ENCODE measurements at places on chromosomes 11 and 22. TPM values are rescaled to one million over a fixed set of nuclear protein-coding genes. Genes with fewer than 3 reads are reported as not detected.
A peak's percentile ranks its signal among the peaks of the same experiment; 100 is the strongest.

GRCh38 chr11:33699515-33700062, 1.0 kb downstream of the C11orf91 start:
- H3K4me3 ChIP-seq = peak overlapping the region; percentile 82
- no peaks in the 10 kb centered on the region for H3K27me3 ChIP-seq
- DNase-seq = no peak
- H3K4me1 ChIP-seq = peaks cover 62% of the 10 kb centered on the region

- H3K36me3 ChIP-seq = no peaks in the 10 kb centered on the region
- no peak for DNase-seq
- no peak overlapping the region for H3K4me3 ChIP-seq
- H3K27me3 ChIP-seq = no peaks in the 10 kb centered on the region
- no peaks in the 10 kb centered on the region for H3K4me1 ChIP-seq
- no peak overlapping the region for H3K27ac ChIP-seq
Observed at GRCh38 chr11:79013509-79013908, 427.3 kb downstream of the TENM4 start.

DNA sequence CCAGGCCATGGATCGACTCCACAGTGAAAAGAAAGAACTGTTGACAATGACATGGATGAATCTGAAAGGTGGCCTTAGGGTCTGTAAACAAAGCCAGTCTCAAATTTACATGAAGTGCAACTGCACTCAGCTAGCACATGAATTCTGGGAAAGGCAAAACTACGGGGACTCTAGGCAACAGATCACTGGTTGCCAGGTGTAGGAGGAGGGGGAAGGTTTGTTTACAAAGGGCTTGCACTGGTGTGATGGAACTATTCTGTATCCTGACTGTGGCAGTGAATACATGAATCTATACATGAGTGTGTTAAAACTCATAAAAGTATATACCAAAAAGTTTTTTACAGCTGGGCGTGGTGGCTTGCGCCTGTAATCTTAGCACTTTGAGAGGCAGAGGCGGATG, 27.3 kb downstream of the ALX4 start:
- H3K27ac ChIP-seq = no peak overlapping the region
- H3K27me3 ChIP-seq = peaks cover 19% of the 10 kb centered on the region
- H3K36me3 ChIP-seq = no peaks in the 10 kb centered on the region
- H3K4me1 ChIP-seq = peaks cover 8% of the 10 kb centered on the region
- no peak for DNase-seq
- H3K4me3 ChIP-seq = no peak overlapping the region

DNA sequence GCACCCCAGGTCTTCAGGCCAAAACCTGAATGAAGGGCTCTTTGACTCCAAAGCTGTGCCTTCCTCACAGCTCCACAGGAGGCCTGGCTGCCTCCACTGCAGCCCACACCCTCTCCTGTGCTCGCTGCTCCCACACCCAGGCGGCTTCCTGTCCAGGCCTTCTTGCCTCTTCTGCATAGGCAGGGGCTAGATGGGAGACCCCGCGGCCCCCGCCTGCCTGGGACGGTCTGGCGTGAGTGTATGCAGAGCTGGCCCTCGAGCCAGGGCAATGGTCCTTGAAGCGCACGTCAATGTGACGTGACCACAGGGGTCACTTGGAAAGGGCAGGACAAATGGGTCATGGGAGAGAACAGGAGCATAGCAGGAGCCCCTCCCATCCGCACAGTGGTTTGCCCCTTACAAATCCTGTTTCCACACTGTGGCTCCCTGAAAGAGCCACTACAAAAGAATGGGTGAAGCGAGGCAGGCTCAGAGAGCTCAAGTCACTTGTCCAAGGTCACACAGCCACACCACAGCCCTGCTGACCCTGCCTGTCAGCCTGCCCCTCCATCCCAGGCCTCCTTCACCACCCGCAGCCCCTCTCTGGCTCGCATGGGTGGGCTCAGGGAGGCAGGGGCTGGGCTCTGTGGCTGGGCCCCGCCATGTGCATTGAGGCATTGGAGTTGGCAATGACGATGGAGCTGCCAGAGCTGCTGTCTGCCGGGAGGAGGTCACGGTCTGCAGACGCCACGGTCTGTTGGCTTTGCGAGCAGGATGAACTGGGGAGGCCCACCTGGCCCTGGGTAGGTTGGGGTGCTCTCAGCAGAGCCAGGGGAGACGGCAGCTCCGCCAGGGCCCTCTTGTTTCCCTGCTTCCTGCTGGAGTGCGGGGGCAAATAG, 71.2 kb upstream of the WNT11 start:
- DNase-seq = no peak
- H3K27me3 ChIP-seq = no peaks in the 10 kb centered on the region

The IL18 gene
- total RNA-seq = not detected

The KIRREL3 gene
- total RNA-seq = 0.64 TPM

- no peak for DNase-seq
- no peaks in the 10 kb centered on the region for H3K4me1 ChIP-seq
- no peak overlapping the region for H3K27ac ChIP-seq
- no peak overlapping the region for H3K4me3 ChIP-seq
Observed at GRCh38 chr11:3043315-3043871, 13.8 kb downstream of the CARS1 start.

The SCGB1C1 gene
- not detected for total RNA-seq

The RASGRP2 gene
- total RNA-seq = 0.93 TPM

The DEUP1 gene
- 0.70 TPM for total RNA-seq

Measured in neural crest cell (in vitro differentiated cells).